ENCODE measurements at places on chromosomes 3 and 15.

- peak; percentile 4 for DNase-seq
These were observed 46.4 kb downstream of the MORC1 start for GRCh38 chr3:109071350-109072142.

- no peak for DNase-seq
These were observed 9.9 kb upstream of the CADPS start for GRCh38 chr3:62885136-62885535.

- DNase-seq = no peak
These were observed 197.0 kb downstream of the KLF13 start for GRCh38 chr15:31523655-31524049.

DNA sequence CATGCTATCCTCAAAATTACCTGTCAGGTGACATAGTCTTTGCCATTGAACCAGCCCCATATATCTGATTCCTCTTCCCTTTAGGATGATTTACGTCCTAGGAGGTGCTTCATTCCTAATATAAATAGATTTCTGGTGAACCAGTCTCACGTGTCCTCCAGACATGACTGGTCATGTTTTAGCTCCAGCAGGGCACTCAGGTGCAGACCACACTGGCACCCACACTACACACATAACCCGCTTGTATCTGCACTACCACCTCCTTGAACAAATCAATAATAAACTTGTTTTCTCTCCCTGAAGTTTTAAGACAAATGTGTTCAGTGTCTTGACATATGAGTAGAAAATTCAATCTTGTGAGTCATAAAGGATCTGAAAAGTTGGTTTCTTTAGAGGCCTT lies 155.5 kb downstream of the GOLIM4 start:
- DNase-seq = no peak

- no peak for DNase-seq
These were observed 135.7 kb upstream of the UMPS start for GRCh38 chr3:124594581-124594980.

Measured in A549 (cell line).